ENCODE measurements at places on chromosomes 3 and 15.

DNA sequence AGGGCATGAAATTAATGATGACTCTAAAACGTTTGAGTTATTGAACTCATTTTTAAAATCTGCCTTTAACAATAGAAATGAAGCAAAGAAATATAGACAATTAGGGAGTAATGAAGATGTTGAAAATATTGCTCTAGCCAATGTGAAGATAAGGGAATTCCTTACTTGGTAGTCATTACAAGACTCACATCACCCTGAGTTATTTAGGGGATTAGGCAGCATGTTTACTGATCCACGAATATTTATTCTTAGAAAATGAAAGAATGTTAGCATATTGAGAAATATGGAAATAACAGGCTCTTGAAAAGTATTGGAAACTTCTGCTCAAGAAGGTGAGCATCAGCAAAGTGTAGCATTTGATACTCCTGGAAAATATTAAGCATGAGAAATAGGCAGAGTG, 398.1 kb upstream of the ARPP21 start:
- DNase-seq, result no peak

DNA sequence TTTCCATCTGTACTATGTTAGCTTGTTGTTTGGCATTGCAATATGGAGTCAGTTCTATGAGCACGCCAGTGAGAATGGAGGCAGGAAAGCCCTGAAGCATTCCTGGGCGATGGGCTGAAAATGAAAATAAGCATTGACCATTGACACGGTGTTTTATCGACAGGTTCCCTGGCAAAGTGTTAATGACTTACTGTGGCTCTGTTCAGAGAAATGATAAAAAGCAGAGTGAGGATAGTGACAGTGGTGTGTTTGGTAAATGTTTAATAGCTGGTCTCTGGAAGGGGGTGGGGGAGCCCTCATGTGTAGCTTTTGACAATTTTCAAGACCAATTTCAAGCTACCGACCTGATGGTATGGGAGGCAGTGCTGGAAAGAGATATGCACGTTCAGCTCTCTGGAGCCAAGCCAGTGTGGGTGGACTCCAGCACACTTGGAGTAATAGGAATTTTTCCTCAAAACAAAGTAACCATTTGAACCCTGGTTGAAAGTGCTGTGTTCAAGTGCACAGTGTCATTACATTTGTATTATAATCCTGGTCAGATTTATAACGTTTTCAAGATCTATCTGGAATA, 341.7 kb upstream of the ROBO2 start:
- no peak for DNase-seq

DNA sequence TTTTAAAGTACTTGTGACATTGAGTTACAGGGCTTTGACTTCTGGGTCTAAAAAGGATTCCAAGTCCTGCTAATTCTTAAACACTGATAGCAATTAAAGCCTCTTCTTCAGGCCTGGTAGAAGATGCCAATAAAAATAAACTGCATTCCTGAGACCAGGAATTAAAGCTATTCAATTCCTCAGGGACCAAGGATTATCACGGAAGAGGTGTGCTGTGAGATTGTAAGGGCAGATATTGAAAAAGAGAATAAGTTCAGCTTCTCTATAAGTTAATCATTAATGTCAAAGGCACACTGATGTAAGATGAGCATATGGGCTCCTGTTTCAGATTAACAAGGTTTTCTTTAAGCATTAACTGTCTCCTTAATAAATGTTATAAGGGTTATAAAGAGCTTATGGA, 611.3 kb downstream of the SI start:
- DNase-seq, result no peak

DNA sequence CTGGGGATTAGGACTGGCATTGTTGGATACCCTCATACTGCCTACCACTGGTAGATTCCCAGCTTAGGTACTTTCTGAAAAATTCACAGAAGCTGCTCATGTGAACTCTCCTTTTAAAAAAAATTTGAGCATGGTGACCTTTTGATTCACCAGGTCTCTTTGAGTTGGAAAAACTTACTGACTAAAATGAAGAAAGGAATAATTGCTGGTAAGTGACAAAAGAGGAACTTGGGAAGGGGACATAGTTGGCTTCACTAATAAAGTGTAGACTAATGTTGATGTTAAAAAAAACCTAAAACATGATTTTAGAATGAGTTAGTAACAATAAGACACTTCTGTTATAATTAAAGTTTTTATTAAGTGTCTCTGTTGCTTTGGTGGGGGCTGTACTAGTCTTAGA, 8.6 kb downstream of the VPS8 start:
- DNase-seq, result no peak

DNA sequence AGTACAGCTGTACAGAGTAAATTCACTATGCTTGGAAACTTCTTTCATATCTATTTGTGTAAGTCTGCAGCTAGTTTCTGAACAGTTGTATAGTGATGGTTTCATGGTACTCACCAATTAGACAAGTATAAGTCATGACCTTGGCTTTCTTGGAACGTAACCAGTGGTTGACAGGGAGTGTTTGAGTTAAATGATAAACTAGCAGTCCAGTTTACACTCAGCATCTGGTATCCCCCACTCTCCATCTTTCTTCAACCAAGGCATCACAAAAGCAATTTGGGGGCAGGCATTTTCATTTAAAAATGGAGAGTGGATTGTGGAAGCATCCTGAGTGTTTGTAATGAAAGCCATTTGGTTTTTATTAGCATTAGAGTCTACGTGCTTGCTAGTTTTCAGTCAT, 26.0 kb downstream of the MME start:
- no peak for DNase-seq

DNA sequence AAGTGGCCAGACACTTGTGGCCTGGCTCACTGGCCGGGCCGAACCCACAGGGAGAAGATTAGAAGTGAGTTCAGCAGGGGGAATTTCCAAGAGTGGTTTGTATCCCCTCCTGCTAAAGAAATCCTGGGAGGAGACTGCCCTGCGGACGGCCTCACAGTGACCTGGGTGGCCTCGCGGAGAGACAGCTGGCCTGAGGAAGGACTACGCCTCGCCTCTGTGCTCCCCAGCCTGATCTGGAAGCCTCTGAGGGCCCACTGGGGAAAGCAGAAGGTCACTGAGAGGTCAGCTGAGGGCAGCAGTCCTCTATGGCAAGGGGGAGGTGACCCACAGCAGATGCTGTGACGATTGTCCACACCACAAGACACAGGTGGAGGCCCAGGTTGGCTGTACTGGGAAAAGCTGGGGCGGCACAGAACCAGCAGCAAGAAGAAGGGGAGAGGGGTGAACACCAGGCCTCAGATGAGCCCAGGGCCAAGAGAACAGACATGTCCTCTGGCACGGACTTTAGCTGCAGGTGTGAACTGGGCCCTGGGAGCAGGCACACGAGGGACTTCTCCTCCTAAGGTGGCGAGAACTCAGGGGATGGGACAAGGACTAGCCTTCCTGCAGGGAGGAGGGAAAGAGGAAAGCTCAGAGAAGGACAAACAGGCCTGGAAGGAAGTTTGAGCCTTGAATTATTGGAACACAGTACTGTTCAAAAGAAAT, 37.2 kb upstream of the DLG1 start:
- DNase-seq, result no peak

GRCh38 chr15:68431792-68432401, at the start of gene ITGA11:
ITGA11 (minus strand) TSS chr15:68432163; CDS start chr15:68432066, 97 bp downstream.
- DNase-seq, result peak; percentile 30

DNA sequence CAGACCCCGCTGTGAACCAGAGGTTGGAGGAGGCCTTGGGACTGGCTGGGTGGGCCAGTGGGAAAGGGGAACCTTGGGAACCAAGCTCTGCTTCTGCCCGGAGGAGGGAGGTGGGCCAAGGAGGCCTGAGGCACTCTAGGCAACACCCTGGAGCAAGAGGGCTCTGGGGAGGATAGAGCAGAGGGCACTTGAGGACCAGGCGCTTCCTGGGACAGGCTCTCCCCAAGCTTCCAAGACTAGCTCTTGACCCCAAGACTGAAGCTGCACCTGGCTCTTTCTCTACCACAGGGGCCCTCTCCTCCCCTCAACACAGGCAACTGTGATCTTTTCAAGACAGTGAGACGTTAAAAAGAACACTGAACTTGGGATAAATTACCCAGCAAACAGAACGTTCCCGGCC, 20.3 kb downstream of the TKT start:
- no peak for DNase-seq

DNA sequence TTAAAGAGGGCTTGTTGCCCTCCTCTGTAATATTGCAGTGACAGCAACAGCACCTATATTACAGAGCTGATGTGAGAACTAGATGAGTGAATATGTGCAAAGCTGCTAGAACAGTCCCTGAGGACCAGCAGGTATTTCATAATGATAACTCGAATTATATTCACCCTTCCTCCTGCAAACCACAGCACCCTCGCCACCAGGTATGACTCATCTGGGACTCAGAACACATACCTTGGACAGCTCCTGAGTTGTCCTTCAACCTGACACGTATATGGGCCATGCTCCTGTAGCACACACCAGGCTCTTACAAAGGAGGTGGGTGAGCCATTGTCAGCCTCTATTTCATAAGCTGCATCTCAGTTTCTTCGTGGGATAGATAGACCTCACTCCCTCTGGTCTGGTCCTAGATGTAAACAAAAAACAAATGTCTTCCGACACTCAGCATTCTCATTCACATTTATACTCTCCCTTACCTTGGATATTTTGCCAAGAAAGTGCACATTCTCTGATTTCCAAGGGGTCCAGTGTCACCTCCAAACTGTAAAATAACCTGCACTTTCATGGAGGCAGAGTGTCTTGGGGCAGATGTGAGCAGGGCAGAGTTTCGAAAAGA, 124.5 kb downstream of the TLE3 start:
- DNase-seq, result peak; percentile 72

DNA sequence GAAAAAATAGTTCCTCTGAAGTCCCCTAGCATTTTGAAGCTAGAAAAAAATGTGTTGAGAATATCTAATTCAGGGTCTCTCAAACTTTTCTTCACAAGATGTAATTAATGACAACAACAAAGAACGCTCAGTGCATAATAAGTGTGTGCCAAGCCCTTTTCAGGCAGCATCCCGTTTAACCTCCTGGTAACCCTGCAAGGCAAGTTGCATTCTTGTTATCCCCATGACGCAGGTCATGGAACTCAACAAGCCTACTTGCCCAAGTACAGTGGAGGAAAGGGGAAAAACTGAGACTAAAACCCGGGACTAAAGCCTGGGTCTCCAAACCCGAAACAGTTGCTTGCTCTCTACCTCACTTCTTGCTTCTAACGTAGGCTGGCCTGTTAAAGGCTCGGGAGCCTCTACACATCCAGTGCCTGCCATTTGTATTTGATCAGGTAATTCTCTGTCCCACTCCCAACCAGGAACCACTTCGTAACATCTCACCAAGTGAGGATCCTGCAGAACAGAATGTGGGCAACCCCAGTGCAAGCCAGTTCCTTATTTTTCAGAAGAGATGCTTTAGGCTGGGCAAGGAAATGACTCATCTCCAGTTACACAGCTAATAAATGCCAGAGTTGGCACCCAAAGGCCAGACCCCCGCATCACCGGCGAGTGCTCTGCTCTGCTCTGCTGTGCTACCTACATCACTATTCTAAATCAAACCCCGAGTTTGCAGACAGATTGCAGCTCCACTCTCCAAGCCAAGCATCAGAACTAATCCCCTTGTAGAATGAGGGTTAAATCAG, 28.3 kb downstream of the LMCD1 start:
- DNase-seq, result no peak

- DNase-seq, result no peak
These were observed 212.7 kb upstream of the PPP2R3A start for GRCh38 chr3:135752851-135753250.

- DNase-seq, result no peak
These were observed 65.8 kb upstream of the AKAP13 start for GRCh38 chr15:85314633-85315032.

DNA sequence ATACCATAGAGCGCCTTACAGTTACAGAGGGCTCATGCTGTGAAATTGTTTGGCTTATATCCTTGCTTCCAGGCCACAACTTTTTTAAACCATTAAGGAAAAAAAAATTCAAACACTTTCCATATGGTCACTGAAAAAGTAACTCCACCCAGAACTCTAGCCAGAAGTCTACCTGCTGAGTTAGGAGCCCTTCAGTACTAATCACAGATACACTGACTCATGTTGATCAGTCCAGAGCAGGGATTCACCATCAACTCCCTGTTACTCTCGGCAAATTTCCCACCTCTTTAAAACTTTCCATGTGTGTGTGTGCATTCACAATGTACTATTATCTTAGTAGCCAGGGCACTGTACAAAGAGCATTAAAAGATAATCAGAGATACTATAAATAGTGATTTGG, 372.8 kb downstream of the MAGI1 start:
- no peak for DNase-seq

DNA sequence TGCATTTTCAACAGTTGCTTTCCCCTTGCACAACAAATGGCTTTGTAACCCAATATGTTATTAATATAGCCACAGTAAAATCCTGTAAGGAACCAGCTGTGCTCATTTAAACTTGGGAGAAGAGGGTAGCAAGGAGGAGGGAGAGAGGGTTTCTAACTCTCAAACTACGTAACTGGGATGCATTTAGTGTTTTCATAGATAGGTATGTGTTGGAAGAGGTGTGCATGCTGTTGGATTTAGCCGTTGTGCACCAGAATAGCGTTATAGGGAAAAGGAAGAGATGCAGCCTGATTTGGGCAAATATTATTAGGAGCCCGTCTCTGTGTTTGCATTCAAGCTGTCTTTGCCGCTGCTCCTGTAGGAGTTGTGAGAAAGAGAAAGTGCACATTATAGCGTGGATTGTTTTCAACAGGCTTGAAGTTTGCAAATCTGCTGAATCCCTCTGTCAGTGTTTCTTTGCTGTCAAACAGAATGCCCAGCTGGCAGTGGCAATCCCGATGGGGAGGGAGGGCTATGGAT, 39.4 kb downstream of the ARPP21 start:
- DNase-seq, result no peak

DNA sequence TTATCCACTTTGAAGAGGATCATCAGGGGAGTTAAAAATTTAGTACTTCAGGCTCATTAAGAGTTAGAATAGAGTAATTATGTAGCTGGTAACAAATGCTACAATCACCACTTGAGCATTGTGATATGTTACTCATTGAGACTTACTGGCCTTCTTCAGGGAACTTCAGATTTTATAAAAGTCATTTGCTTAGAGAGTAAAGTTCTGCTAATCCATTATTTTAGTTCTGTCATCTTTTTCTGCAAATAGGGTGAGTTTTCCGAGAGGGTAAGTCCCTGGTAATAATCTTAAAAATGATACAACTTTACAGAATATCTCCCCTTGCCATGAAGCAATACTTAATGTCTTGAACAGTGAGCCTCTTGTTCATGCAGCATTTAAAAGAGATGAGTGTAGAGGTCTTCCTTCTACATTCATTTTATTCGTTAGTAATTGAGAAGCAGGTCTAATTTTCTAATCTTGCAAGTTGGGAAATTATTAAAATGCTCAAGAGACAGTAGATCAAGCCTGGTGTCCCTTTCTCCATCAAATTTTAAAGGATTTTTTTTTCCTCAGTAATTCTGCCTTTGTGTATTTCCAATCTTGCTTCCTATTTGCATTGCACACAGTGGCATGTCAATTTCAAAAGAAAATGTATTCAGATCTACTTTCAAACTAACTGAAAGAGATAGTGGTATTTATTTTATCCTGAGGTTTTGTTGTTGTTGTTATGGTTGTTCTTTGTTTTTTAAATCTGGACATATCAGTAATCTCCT, 52.6 kb downstream of the MBNL1 start:
- DNase-seq, result no peak

GRCh38 chr3:88030210-88030609, 28.6 kb downstream of the CGGBP1 start:
- DNase-seq, result no peak
